ENCODE measurements at places on chromosomes 3 and 15.

GRCh38 chr15:40307421-40308211 is at the start of gene PLCB2:
TSS of gene PLCB2 (minus strand) at chr15:40307935. CDS start at chr15:40307672, 263 bp downstream.
- DNase-seq = peak; percentile 51

GRCh38 chr3:52498137-52499054 is 3.3 kb downstream of the STAB1 start:
- no peak for DNase-seq

DNA sequence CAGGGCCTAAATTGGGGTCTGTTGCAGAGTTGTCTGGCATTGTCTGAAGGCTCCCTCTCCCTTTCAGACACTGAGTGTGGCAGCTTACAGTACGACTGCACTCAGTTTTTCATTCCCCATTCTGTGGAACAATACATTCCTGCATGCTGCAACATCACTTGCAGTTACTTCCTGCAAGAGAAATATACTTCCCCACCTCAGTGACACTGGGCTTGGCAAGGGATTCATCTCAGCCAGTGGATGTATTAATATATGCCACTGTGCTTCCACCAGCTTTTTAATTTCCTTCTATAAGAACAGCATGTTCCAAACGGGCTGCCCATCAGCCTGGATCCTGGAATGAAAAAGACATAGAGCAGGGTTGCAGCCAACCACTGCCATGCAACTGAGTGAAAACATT is 23.1 kb downstream of the B3GALNT1 start:
- DNase-seq = no peak

DNA sequence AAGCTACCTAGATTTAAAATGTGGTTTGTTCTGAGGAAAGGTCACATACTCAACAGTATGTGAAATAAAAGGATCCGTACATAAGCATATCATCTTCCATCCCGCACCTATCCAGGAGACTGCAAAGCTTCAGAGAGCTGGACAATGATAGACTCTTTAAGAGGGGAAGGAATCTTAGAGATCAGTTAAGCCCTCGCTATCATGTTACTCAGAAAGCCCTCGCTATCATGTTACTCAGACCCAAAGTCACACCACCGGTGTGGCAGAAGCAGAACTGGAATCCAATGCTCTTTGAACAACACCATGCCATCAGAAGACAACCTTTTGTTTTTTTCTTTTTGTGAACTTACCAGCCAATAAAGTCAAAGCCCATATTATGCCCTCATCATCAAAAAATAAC is 5.8 kb downstream of the ANO10 start:
- no peak for DNase-seq

- DNase-seq = no peak
Observed at GRCh38 chr3:53525765-53526703, 31.6 kb downstream of the CACNA1D start.

GRCh38 chr3:15660055-15660935 is 58.8 kb downstream of the BTD start:
- DNase-seq = no peak

DNA sequence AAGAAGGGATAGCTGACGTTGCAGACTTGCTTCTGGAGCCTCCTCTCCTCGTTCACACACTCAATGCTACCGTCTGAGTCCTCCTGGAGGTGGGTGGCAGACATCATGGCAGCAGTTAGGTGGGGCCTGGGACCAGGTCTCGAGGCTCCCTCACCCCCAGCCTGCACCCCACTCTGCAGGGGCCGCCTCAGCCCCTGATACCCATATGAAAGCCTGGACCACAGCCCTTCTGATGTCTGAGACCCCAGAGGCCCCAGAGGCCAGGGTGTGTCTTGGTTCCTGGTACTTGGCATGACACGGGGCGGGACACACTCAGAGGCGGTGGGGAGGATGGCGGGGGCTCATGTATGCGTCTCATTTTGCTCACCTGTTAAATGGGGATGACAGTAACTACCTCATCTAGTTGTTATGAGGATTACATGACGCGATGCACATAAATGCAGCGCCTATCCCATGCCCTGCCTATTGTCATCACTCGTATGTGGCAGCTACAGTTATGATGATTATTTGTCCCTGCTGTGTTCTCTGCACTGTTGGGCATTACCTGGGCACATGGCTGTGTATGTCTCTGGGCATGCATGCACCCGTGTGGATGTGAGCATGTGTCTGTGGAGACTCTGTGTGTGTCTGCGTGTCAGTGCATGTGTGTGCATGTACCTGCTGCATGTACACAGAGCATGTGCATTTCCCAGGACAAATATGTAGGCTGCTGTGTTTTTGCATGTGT is 39.9 kb downstream of the FEM1B start:
- DNase-seq = no peak

- peak; percentile 85 for DNase-seq
Observed at GRCh38 chr3:196711838-196712513, at the start of the genes CEP19 and PIGX. TSS of gene CEP19 (minus strand) at chr3:196712250. CDS start at chr3:196708657, 3,593 bp downstream. TSS of gene PIGX (plus strand) at chr3:196712377.

DNA sequence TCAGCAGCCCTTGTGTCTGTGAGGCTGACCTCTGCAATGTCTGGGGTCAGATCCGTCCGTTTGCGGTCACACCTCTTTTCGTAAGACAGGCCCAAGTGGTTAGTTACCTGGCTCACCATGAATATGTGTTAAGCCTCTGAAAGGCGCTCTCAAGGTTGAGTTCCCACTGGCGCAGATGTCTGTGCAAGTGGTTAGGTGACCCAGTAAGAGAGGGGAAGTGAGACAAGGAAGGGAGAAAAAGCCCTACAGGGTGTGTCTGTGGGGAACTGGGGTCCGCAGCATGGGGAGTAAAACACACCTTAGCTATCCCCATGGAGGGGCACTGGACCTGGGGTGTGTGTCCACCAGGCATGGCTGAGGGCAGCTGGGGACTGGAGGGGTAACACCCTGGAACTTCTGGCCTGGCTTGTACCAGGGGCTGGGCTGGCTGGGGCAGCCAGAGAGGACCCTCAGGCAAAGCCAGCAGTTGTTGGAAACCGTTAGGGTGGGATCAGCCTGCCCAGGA is 391.6 kb upstream of the PROK2 start:
- DNase-seq = no peak

DNA sequence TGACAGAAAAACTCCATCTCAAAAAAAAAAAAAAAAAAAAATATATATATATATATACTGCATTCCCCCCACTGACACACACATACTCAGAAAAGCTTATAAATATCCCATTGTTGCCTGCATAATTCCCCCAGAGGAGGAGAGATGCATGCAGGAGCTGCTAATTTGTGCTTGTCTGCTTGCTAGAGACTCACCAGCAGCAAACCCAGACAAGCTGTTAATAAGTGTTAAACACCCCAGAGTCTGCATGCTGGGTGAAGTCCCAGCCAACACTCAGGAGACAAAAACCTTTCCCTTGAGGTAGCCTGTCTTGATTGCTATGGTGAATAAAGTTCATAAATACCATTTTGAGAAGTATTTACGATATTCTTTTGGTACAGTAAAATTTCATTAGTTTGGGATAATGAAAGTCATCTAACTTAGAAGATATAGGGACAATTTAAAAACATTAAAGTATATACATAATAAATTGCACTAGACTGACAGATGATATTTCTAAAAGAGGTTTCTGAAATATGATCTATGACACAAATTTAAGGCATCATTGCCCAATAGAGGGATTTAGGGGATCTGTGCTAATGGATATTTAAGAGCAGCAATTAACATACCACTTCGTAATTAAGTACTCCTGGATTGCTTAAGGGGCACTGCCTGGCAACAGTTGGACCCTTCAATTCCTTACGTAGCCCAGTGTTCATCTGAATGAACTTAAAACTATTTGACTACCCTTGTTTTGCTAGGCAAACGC is 400.0 kb upstream of the C2CD4B start:
- DNase-seq = no peak

DNA sequence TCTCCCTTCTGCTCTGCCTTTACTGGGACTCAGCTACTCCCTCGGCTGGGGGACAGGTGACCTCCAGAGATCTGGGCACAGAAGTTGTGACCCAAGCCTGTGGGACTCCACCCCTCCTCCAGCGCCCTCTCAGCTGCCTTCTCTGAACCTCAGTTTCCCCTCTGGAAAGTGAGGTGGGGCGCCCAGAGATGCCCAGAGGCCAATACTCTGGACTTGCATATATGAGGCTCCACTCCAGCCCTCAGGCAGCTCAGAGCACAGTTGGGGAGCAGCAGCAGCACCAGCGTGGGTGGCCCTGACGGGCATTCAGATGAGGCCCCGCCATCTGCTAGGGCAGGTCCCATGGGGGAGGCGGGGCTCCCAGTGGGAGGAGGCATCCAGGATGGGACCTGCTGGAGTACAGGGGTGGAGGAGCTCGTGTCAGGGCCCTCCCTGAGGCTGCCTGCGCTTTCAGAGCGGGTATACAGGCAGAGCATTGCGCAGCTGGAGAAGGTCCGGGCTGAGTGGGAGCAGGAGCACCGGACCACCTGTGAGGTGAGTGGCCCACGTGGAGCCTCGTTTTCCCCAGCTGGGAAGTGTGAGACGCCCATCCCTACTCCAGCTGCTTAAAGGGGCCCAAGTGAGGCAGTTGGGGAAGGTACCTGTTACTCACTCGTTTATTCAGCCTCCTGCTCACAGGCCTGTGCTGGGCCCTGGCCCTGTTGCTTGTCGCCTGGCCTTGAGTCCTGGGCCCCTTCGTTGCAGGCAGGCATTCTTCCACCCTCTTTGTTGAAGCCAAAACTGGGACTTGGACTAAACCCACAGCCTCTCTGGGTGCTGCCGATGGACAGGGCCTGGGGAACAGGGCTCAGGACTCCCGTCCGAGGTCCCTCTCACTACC is 35.4 kb downstream of the PSTPIP1 start:
- no peak for DNase-seq

- DNase-seq = no peak
Observed at GRCh38 chr15:32942401-32942841, 224.6 kb downstream of the GREM1 start.

DNA sequence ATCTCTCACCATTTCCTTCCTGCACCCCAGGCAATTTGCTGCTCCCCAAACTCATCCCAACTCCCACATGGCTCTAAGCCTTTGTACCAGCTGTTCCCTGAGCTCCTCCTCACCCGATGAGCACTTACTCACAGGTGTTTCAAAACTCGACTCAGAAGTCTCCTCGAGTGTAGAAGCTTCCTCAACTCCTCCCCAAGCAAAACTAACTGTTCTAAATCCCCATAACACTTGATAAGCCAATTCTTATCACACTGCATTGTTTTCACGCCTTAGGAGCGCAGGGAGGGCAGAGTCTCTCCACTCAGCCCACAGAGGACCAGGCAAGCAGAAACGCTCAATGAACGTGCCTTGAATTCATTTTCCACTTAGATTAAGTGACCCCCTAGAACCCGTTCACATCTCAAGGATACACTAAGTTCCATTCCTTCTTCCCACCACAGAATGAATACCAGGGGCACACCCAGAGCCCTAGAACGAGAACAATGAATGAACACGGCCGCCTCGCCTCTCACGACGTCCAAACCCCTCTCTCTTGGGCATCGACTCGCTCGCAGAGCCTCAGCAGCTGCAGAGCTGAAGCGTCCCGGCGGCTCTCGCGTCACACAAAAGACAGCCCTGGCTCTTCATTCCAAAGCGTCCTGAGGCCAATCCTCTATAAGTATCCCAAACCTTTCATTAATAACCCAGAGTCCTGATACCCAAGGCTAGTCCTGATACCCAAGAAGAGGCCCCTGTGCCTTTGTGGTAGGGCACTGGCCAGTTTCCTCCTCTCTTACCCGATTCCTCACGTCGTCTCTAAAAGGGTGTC is 1.1 kb downstream of the RAF1 start:
- peak; percentile 4 for DNase-seq

DNA sequence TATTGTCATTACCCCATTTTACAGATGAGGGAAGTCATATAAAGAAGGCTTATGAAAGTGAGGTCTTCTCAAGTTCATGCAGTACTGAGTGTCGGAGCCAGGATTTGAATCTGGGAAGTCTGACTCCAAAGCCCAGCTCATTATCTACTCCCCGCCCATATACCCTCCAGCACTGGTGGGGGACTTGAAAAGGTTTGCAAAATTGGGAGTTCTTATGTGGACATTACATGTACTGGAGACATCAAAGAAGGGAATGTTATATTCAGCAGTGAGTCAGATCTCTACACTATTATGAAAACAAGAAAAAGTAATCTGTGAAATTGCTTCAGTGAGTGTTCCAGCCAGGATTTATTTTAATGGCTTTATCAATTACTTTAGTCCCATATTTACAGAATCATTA is 185.2 kb upstream of the CADPS start:
- no peak for DNase-seq

DNA sequence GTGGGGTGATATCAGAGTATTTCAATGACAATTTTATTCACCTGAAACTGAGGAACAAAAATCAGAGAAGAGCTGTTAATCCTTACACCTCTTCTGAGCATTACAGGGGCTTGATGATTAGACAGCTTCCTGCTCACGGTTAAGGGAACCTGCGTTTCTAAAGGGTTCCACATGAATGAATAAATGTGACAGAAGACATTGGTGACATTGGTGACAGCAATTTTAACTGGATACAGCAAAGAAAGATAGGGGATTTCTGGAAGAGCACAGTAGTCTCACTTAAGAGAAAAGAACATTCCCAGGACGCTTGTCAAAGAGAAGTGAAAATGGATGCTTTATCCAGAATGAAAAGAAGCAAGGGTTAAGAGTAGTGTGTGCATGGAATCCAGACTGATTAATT is 235.9 kb upstream of the CNTN3 start:
- no peak for DNase-seq

- DNase-seq = no peak
Observed at GRCh38 chr3:172333042-172333377, 115.2 kb downstream of the GHSR start.

- no peak for DNase-seq
Observed at GRCh38 chr15:100710222-100710621, 107.8 kb downstream of the ASB7 start.

GRCh38 chr3:194301730-194302129 is 49.4 kb downstream of the CPN2 start:
- DNase-seq = no peak

DNA sequence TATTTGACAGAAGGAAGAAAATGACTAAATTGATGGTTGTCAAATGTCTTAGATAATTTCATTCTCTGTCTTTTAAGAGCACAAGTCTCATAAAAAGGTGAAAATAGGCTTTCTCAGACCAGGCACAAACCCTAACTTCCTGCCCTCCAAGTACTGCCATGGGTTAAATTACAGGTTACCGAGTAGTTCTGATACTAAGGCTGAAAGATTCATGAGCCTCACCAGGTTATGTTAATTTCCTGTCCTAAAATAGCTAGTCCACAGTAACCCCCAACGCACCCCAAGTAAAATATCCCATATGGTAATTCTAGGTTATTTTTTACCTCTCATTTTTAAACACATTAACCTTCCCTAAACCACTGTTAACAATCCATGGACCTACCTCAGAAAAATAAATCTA is 42.0 kb downstream of the GSK3B start:
- DNase-seq = no peak

- no peak for DNase-seq
Observed at GRCh38 chr15:53917109-53917508, 61.1 kb upstream of the UNC13C start.

- no peak for DNase-seq
Observed at GRCh38 chr3:55297706-55298105, 189.4 kb downstream of the WNT5A start.

GRCh38 chr15:63274427-63274826 is 3.0 kb upstream of the APH1B start:
- DNase-seq = no peak
